Gastrocnemius medialis (tissue), 4 donors: ENCODE measurements at places on chromosomes 3 and 15.

DNA sequence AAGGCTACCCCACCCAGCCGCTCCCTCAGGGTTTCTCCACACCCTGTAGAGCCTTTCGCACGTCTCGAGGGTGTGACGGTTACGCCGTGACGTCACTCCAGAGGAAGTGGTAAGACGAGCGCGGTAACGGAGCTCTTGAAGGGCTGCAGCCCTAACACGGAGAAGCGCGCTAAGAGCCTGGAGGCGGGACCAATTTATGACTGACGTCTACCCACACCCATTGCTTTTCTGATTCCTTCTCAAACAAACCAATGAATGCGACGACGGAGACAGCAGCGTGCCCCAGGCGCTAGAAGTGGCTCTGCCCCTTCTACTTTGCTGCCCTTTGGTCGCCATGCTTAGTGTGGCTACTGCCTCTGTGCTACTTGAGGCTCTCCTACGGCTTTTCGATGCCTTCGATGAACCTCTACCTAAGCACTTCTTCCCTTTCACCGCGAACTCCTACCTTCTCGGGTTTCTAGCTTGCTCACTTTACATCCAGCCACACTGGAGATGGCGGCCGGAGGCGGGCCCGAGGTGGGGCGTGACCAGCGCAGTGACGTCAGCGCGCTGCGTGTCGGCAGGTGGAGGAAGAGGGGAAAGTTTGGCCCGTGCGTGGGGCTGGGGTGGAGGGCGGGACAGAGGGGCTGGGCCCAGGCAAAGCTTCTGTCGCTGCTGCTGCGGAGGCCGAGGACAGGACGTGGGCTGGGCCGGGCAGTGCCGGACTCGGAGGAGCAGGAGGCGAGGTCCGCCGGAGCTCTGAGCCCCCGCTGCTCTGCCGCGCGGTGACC, at the start of gene OXSR1:
Gene OXSR1 (plus strand): TSS at position 586 of the 770 bp plus-strand sequence. CDS start 340 bp downstream, outside the sequence.
- DNase-seq = peak; percentile 98

- no peak for DNase-seq
Measured at GRCh38 chr15:62219799-62220198, 54.7 kb upstream of the C2CD4B start.

DNA sequence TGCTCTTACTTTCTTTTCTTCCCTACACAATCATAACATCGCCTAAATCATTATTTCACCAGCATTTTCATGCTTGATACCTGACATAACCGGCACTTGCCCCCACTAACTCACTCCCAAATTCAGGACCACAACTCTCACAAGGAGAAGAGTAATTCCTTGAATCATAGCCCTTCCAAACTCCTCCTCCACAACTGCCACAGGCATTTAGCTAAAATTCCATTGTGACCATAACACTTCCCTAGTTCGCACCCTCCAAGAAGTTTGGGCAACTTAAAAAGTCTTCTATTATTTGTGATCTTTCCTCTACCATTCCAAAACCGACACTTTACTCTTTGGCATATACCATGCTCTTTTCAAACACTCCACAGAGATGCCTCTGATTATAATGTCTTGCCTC, 59.4 kb upstream of the XRN1 start:
- no peak for DNase-seq

DNA sequence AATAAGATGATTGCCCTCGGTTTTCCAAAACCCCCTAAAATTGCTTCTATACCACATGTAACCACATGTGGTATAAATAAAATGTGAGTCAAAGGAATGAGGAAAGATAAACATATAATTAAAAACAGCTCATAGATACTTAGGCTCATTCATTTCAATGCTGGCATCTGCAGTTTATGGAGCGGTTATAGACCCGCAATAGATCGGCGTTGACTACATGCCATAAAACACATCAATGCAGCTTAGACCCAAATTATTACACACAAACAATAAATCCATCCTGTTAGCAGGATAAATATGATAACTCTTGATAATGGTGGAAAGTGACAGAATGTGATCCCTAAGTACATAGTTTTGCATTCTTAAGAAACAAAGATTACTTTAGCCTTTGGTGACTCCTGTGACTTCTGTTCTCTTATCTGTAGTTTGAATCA, 143.7 kb downstream of the NR2F2 start:
- DNase-seq = no peak

DNA sequence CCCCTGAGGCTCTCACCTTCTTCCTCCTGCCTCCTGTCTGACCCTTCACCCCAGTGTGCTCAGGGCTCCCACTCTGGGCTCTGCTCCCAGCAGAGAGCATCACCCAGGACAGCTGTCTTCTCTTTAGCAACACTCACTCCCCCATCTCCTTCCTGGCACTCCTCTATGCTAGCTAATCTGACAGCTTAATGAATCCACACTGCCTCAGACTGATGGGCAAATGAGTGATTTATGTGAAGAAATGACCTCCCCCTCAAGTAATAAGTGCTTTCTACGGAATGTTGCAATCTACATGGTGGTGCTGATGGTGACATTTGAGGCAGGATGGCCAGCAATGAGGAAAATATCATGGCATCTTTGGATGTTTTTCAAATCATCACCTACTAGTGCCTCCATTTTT, 83.6 kb downstream of the LSM3 start:
- DNase-seq = no peak

DNA sequence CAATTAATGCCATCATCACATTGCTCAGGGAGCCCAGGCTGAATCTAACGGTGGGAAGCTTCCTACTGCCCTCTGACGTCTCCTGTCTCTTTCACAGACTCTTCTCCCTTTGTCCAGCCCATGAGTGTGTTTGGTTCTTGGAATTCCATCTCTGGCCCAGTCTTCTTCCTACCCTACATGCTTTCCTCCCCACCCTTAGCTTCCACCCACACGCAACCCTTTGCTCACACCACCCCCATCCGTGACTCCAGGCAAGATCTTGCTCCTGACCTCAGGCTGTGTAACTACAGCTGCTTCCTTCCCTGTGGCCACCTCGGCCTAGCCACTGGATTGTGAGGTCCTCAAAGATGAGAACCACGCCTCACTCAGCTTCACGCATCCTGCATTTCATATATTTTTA, 72.3 kb upstream of the THBS1 start:
- DNase-seq = no peak

GRCh38 chr3:28117598-28117997, 123.8 kb upstream of the CMC1 start:
- DNase-seq = no peak

DNA sequence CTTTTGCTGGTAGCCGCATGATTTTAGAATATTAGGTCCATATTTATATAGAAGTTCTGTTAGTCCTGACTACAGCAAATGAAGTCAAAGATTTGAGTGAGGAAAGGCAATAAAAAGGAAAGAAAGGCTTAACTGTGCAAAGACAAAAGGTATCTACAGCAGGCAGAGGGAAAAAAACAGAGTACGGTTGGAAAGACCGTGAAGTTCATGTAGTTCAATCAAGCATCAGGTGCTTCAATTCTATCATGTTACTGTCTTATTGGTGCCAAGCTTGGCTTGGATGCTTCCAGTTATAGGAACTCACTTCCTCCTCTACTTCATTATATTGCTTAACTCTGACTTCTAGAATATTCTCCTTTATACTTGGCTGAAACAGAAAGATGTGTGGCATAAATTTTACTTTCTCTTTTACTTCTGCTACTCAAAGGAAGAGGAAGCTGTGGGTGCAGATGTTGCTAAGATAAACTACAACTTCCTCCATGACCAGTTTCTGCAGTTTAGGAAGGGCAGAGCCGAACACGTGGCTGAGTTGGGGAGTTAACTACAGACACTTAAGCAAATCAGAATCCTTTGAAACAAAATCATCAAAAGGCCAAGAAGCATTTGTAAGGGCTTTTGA, 72.6 kb upstream of the ZBED2 start:
- DNase-seq = peak; percentile 12

GRCh38 chr15:35834216-35834830, 288.4 kb upstream of the DPH6 start:
- DNase-seq = no peak

DNA sequence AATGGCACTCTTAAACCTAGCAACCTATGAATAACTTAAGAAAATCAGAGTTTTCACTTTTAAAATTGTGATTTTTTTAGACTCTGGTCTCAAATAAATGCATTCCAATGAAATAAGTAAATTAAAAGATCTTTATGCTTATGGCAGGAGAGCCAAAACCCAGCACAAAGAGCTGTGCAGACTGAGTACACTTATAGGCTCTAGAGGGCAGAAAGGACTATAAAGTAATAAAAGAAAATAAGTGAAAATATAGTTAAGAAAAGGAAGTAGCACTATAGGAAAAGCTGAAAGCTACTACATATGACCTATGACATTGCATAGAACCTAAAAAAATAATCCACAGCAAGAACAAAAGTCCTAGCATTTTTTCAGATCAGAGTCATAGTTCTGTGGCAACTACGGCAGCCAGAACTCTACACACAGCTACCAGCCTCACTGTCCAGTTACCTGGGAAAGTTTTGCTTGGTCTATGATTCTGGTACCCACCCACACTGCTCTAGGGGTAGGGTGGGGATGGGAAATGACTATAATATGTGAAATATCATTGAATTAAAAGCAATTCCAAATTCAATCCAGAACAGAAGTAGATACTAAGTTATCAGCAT, 30.5 kb downstream of the CLASP2 start:
- DNase-seq = no peak

DNA sequence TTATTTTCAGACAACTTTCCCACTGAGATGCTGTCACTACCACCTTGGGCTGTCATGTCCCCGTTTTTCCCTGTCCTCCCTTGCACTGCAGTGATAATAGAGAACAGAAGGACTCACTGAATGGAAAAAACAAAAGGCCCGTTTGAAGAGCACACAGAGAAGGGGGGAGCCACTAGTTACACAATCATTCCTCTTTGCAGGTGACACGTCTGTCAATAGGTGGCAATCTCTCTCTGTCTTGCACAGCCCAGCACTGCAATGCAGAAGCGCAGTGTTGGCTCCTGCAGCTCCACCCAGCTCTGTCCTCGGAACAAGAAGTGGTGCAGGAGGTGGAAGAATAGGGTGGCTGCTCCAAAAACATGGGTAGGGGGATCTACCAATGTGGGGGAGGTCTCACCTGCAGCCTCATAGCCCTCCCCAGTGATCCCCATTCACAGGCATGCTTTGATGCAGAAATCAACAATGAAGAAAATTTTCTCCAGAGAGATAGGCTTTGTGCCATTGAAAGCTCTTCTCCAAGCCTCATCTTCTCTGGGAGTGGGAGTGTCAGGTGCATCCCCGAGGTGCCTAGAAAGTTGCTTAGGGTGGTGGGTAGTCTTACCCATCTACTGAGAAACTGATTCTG, 31.8 kb downstream of the FSTL1 start:
- DNase-seq = no peak

DNA sequence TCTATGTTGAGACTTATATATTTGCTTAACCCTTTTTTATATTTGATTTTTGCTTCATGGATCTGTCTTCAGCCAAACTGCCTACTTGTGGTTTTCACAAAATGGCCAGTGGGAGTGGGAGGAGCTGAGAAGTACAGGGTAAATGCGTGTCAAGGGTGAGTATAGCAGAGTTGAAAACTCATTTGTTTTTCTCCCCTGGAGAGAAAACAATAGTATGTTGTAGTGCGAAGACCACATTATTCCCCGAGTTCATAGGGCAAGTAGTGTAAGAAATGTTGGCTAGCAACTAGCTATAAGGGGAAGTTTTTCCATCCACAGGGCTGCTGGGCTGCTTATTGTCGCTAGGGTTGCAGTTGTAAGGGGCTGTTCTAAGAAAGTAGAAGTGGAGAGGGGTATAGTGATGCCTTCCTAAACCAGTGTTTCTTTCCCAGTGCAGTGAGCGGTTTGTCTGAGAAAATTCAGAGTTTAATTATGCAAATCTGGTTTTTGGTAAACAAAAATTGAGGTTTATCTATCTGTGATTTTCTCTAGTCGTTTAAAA, 153.8 kb upstream of the AZI2 start:
- DNase-seq = no peak

- no peak for DNase-seq
Measured at GRCh38 chr3:194938845-194939531, 253.3 kb downstream of the FAM43A start.

- no peak for DNase-seq
Measured at GRCh38 chr3:197257711-197258110, 40.7 kb downstream of the DLG1 start.

GRCh38 chr3:136731274-136731884, 20.8 kb downstream of the STAG1 start:
- DNase-seq = no peak

GRCh38 chr3:22734756-22735155, 468.4 kb upstream of the UBE2E2 start:
- no peak for DNase-seq

GRCh38 chr3:42562047-42562907, 19.5 kb downstream of the SEC22C start:
- no peak for DNase-seq

GRCh38 chr3:40494698-40495097, 11.1 kb upstream of the ZNF620 start:
- DNase-seq = no peak

DNA sequence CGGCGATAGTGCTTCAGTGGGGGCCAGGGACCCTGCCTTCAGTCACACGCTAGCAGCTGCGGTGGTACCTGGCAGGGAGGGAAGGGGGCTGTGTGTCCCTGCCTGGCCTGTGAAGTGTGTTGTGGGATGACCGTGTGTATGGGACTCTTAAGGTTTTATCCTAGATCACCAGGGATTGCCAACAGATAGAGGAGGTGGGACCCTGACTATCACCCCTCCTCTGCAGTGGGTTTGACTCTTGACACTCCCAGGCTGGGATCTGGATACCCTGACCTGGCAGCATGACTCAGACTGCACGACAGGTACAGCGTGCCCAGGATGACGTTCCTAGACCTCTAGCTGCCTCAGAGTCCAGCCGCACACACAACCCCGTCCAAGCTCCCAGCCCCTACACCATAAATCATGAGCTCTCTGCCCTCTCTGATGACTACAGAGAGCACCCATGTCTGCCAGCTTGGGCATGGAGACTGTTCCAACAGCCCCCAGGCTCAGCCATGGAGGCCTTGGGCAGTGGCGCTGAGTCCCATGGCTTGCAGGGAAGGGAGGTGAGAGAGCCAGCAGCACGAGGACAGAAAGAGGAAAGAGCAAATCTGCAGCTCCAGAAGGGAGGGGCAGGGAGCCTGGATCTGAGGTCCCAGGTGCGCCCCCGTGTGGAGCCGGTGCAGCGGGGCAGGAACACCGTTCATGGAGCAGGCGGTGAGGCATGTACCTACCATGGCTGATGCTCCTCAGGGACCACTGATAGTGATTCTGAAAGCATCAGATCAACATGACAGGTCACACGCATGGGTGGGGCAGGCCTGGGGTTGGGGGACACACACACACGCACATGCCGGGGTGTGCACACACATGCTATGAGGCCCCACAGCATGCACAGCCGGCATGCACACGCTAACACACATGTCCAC, 71.0 kb downstream of the ADAMTS7 start:
- peak; percentile 47 for DNase-seq

DNA sequence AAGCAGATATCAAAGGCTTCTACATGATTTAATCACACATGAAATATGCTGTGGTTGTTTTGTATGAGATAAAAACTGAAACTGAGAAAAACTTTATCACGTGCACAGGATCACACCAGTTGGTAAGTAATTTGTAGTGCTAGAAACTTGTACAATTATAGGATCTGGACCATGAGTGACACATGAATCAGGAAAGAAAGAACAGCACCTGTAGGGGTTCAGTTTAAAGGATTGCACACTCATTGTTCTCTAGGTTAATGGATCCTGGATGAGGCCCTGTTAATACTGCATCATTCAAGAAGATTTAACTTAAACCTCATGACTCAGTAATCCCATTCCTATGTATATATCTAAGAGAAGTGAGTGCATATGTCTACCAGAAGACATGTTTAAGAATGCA, 87.9 kb downstream of the STT3B start:
- DNase-seq = no peak
